ENCODE measurements at places on chromosomes 3 and 15. TPM values are rescaled to one million over a fixed set of nuclear protein-coding genes. Genes with fewer than 3 reads are reported as not detected.

Gene POPDC2
- not detected for total RNA-seq

Gene CLDN18
- not detected for total RNA-seq

Gene SYNPR
- total RNA-seq = not detected

Gene GPR160
- 105 TPM for total RNA-seq

Gene HYAL1
- total RNA-seq = 1.2 TPM

Gene CELF6
- total RNA-seq = not detected

Gene RNF7
- 122 TPM for total RNA-seq

Gene FBXO40
- not detected for total RNA-seq
